Stimulated activated CD4-positive, alpha-beta T cell treated with anti-CD3 and anti-CD28 coated beads, Interleukin-4, amount 100 ng/mL, for 48 hours (primary cell): ENCODE measurements at places on chromosomes 11 and 22.

DNA sequence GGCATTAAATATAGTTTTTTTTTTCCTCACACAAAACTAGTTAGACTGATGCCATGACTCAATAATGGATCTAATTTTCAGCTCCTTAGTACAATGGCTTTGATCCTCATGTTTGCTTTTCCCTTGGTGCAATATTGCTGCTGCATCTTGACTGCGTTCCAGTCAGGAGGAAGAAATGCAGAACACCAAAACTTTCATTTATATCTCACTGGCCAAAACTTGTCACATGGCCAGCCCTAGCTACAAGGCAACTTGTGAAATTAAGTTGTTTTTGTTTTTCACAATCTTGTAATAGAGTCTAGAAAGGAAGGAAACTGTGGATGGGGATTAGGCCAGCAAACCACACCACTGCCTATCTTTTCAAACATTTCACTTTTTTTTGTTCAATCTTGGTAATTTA is 36.7 kb downstream of the SMC1B start:
- DNase-seq = no peak

- DNase-seq = peak; percentile 94
These were observed at the start of gene NUCB2 for GRCh38 chr11:17276236-17277023. NUCB2 (plus strand) TSS chr11:17276739; CDS start chr11:17295324, 18,585 bp downstream.

GRCh38 chr22:27746918-27747317 is 54.6 kb downstream of the MN1 start:
- no peak for DNase-seq

- no peak for DNase-seq
These were observed 40.6 kb downstream of the RAB30 start for GRCh38 chr11:83031127-83031526.

- no peak for DNase-seq
These were observed 8.2 kb upstream of the SYT8 start for GRCh38 chr11:1826552-1827094.

GRCh38 chr11:19956228-19956627 is 204.0 kb downstream of the DBX1 start:
- DNase-seq = no peak

DNA sequence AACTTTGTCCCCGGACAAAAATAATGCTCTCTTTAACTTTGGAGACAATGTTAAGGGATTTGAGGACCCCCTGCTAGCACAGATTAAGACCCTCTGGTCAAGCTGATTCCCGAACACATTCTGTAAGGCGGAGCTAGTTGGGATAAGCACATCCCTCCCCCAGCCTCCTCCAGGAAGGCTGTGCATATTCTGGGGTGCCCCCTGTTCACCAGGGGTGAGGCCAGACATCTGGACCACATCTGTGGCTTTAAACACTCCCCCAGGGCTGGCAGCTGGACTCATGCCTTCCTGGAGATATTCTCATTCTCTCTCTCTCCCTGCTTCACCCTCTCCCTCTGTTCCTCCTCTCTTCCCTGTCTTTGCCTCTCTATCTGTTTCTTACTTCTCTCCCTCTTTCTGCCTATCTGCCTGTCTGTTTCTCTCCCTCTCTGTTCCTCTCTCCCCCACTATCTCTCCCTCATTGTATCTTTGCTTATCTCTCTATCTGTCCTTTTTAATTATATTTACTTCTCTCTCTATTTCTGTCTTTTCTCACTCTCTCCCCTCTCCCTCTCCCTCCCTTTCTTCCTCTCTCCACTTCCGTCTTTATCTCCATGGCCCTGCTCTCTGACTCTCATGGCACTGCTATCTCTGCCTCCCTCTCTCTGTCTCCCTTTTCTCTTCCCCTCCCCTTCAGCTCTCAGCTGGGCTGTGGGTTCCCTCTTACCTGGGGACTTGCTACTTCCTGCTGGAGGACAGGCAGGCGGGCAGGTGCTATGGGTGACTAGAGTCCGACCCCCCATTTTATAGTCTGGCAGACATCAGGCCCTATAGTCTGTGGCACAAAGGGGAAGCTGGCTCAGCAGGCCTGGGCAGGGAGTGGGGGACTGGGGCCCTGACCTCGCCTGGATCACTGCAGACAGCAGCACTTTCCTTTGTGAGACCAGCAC is at the start of gene CRYBB1:
TSS of gene CRYBB1 (minus strand) at position 757 of the 929 bp plus-strand sequence. CDS start 1,708 bp downstream, outside the sequence.
- no peak for DNase-seq

- no peak for DNase-seq
These were observed 674 bp upstream of the BAIAP2L2 start for GRCh38 chr22:38110863-38111852.

DNA sequence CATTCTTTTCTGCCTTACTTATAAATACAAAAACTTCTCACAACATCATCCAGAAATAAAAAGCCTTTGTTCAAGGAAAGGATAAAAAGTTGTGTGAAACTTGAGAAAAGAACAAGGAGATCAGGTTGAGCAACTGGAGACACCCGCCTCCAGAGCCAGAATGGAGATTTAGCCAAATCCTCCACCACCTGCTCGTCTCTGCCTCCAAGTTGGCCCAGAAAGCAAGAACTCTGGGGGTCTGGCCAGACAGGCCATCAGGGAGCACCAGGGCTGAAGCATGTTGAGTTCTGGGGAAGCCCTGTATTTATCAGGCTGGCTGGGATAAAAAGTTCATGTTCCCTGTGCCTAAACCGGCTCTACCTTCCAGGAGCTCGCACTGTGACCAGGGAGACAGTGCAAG is 14.9 kb downstream of the SMCO4 start:
- no peak for DNase-seq

- DNase-seq = no peak
These were observed 66.6 kb upstream of the TP53I11 start for GRCh38 chr11:45017329-45017728.

GRCh38 chr11:66221012-66221411 is 47.4 kb upstream of the RAB1B start:
- no peak for DNase-seq

- DNase-seq = no peak
These were observed 24.6 kb upstream of the SMPD1 start for GRCh38 chr11:6365659-6366058.

GRCh38 chr22:36702842-36703215 is 723 bp downstream of the CACNG2 start:
- DNase-seq = no peak

GRCh38 chr11:93783362-93783761 is 720 bp upstream of the MED17 start:
- DNase-seq = no peak

- DNase-seq = no peak
These were observed 147.4 kb upstream of the TEAD1 start for GRCh38 chr11:12526789-12527188.

GRCh38 chr11:2345050-2345449 is 32.1 kb upstream of the CD81 start:
- DNase-seq = no peak

DNA sequence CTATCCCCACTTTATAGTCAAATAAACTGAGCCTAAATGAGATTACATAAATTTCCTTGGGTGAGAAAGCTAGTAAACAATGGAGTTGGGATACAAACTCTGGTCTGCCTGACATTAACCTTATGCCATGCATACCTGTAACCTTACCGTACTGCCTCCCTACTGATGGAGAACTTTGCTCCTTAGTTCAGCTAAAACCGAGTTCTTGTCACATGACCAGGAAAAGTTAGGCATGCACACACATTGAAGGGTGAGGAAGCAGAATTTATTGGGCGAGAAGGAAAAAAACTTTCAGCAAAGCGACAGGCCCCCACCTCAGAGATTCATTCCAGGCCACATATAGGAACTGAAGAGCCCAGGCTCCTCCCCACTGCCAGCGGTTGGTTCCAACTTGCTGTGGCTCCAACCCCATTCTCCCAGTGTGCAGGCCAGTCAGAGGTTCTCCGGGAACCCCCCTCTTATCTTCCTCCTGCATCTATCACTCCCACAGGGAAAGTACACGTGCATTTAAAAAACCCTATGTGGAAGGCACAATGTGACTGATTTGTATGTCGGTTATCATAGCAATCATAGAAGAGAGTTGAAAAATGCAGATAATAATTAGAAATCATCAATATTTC is 3.2 kb upstream of the PIWIL4 start:
- DNase-seq = no peak

GRCh38 chr11:64650923-64651523 is 60.0 kb downstream of the SLC22A12 start:
- DNase-seq = no peak

DNA sequence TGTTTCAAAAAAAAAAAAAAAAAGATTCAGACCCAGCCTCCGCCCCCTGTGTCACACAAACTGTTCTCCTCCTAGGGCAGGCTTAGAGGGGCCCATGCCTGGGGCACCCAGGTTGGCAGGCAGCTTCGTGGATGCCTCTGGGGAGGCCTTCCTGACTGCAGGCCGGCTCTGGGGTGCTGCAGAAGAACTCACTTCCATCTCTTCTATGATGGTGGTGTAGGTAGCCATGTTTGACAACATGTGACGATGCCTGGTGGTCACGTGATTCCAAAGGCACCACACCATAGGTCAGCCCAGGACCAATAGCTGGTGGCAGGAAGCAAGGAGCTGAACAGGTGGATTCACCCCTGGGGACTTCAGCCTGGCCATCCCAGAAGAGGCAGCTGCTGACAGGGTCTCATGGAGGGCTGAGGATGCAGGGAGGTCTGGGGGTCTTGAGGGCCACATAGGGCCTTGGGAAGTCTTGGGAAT is 24.1 kb upstream of the CELSR1 start:
- no peak for DNase-seq

- no peak for DNase-seq
These were observed 261.9 kb upstream of the LUZP2 start for GRCh38 chr11:24234822-24235508.

DNA sequence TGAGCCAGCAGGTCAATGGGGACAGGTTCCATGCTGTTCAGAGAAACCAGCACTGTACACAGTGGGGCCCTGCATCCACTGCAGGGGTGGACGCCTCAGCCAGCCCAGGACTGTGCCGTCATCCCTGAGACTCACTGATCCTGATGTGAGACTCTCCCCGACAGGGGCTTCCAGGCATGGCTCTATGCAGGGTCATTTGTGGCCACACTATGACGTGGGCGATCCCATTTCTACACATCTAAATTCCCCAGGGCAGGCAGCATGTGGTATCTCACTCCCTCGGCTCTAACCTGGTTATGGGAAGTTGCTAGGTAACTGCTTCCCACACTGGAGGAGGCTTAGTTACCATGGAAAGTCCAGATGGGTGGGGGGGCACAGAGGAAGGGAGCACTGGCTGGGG is 14.2 kb upstream of the FAM83F start:
- no peak for DNase-seq

GRCh38 chr11:120455487-120455886 is 56.1 kb upstream of the GRIK4 start:
- DNase-seq = no peak

- no peak for DNase-seq
These were observed 14.7 kb upstream of the CD5 start for GRCh38 chr11:61087426-61088119.

GRCh38 chr11:61333550-61334433 is 764 bp downstream of the TKFC start:
- DNase-seq = no peak

DNA sequence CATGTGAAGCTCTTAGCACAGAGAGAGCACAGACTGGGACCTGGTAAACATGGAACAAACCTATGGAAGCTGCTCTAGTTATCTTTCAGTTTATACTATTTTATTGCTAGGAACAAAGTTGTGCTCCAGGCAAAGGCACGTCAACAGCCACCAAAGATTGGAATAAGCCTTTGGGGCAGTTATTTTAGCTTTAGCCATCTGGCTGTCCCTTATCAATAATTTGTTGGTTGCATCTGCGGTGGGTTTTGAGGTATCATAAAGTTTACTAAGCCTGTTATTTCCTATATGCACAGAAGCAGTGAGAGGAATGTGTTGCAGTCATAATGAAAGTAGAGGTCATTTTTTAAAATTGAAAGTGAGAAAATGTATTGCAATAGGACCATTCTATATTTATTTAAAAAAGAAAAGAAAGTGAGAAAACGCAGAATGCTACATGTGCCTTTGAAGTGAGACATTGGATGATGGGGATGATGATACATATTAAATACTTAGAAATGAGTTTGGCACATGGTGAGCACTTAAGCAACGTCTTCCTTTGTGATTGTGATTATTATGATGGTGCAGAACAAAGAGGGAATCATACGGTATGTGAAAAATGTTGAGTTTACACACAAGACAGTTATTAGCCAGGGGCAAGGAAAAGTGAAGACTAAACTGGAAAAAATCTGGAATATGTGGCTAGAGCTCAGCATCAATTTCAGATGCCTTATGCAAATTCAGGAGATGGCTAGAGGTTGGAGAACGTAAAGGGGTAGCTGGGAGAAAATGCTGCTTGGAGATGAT is 58.3 kb downstream of the PRR5L start:
- no peak for DNase-seq
